ENCODE measurements at places on chromosomes 16 and 17.

DNA sequence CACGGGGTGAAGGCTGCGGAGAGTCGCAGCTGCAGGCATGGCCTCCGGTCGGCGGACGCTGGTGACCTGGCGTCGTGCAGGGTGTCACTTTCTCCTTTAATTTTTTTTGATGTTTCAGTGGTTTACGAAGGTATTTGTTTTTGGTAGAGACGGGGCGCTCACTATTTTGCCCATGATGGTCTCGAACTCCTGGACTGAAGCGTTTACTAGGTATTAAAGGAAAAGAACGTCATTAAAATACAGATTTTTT lies 17.1 kb downstream of the ZNF213 start:
- peak overlapping the region; percentile 73 for H3K4me3 ChIP-seq
- peaks cover 5% of the 10 kb centered on the region for H3K27me3 ChIP-seq
- H3K36me3 ChIP-seq: no peaks in the 10 kb centered on the region
- peak overlapping the region; percentile 88 for H3K27ac ChIP-seq

DNA sequence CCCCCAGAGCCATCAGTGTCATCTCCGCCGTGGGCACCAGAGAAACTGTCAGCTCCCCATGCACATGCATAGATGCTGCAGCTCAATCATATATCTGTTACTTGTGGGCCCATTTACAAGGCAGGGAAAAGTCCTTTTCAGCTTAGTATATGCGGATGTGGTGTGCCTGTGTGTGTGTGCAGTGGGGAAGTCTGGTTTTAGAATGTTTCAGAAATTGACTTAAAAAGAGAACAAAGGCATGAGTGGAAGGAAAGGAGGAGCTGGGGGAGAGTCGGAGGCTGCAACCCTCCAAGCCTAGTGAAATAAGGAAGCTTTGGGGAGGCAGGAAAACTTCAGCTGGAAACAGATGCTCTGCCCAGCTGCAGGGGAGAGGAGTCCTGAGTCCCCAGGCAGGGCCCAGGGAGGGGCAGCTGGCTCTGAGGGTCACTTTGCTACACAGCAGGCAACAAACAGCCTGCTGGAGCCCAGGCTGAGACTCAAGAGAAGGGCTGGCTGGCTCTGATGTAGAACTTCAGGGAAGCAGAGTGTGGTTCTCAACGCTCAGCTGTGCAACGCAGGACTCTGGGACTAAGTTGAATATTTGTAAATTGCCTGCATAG lies 11.1 kb upstream of the CD300LD start:
- H3K36me3 ChIP-seq: no peaks in the 10 kb centered on the region
- DNase-seq: no peak
- H3K4me3 ChIP-seq: peak overlapping the region; percentile 33
- H3K27ac ChIP-seq: peak overlapping the region; percentile 50
- H3K4me1 ChIP-seq: peaks cover 29% of the 10 kb centered on the region

- no peaks in the 10 kb centered on the region for H3K4me1 ChIP-seq
- peaks cover 7% of the 10 kb centered on the region for H3K27me3 ChIP-seq
- H3K27ac ChIP-seq: no peak overlapping the region
- no peaks in the 10 kb centered on the region for H3K36me3 ChIP-seq
These were observed 33.1 kb downstream of the NECAB2 start for GRCh38 chr16:84000989-84001642.

DNA sequence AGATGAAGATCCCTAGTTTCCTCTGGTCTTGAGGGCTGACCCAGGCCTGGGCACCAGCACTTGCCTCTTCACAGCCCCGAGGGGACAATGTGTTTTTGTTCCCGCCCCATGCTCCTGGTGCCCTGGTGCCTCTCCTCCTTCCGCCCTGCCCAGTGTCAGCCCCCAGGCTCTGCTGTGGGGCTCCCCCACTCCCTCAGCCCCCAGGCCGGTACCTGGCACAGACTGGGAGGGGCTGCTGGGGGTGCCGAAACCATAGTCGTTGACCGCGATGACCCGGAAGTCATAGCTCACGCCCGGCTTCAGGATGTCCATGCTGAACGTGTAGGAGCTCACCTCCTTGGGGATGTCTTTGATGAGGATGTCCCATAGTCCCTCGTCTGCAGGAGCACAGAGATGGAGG lies 40.5 kb upstream of the CDC42EP4 start:
- no peak overlapping the region for H3K27ac ChIP-seq
- no peaks in the 10 kb centered on the region for H3K4me1 ChIP-seq
- H3K27me3 ChIP-seq: no peaks in the 10 kb centered on the region
- H3K36me3 ChIP-seq: no peaks in the 10 kb centered on the region
- no peak for DNase-seq

GRCh38 chr17:32493571-32493970 lies 6.8 kb downstream of the CDK5R1 start:
- DNase-seq: no peak
- H3K4me3 ChIP-seq: no peak overlapping the region
- H3K27me3 ChIP-seq: no peaks in the 10 kb centered on the region

- H3K27ac ChIP-seq: no peak overlapping the region
- no peak for DNase-seq
These were observed 30.1 kb upstream of the GAA start for GRCh38 chr17:80071116-80071841.

- peak overlapping the region; percentile 84 for H3K27ac ChIP-seq
- peaks cover 2% of the 10 kb centered on the region for H3K36me3 ChIP-seq
- DNase-seq: no peak
These were observed 52.8 kb upstream of the TOB1 start for GRCh38 chr17:50918933-50919296.

DNA sequence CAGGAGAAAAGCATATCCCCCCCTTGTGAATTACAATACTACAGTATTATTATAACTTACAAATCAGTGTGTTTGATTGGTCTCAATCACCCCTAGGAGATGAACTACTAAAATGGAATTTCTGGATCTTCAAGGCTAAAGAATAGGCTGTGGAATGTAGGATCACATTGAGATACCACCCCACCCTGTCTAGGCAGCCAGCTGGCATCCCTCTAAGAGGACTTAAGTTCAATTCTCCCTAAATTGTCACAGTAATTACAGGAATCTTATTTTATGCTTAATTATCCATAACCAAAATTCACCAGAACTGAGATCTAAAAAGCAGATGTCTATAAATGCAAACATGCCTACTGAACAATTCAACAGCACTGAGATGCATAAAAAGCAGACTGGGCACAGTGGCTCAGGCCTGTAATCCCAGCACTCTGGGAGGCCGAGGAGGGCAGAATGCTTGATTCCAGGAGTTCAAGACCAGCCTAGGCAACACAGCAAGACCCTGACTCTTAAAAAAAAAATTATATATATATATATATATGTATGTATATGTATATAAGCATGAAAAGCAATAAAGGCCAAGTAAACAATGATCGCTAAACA lies 12.0 kb downstream of the AP1G1 start:
- H3K4me1 ChIP-seq: peaks cover 34% of the 10 kb centered on the region
- H3K36me3 ChIP-seq: peaks cover 30% of the 10 kb centered on the region
- DNase-seq: no peak
- H3K27me3 ChIP-seq: no peaks in the 10 kb centered on the region
- no peak overlapping the region for H3K27ac ChIP-seq

DNA sequence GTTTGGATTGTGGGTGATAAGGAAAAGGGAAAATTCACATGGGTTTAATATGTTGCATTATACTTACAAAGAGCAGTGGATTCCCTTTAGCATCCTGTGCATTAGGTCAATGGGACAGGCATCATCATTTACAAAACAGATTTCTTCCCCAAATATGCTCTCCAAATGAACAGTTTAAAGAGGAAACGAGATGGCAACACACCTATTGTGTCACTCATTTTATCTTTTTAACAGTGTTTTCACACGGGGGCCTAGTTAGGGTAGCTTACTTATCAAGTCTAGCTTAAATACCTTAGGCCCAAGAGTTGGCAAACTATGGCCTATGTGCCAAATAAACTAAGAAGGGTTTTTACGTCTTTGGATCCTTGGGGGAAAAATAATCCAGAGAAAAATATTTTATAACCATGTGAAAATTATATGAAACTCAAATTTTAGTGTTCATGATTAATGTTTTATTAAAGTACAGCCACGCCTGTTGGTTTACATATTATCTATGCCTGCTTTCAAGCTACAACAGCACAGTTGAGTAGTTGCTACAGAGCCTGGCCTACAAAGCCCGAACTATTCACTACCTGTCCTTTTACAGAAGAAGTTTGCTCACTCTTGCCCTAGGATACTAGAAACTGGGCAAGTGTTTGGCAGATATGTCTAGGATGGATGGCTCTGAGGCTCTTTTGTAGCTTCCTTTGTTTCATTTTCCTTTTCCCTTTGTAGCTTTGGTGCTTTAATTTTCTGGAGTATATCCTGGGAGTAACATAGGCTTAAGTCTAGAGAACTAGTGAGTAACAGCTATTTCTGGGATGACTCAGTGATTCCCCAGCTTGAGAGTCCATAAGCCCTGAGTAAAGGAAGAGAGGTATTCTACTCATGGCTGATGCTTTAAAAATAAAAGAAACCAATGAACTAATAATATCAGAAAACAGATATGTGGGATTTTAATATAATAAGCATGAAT lies 12.4 kb downstream of the NUP93 start:
- no peak overlapping the region for H3K4me3 ChIP-seq
- no peak overlapping the region for H3K27ac ChIP-seq
- H3K4me1 ChIP-seq: peaks cover 12% of the 10 kb centered on the region

DNA sequence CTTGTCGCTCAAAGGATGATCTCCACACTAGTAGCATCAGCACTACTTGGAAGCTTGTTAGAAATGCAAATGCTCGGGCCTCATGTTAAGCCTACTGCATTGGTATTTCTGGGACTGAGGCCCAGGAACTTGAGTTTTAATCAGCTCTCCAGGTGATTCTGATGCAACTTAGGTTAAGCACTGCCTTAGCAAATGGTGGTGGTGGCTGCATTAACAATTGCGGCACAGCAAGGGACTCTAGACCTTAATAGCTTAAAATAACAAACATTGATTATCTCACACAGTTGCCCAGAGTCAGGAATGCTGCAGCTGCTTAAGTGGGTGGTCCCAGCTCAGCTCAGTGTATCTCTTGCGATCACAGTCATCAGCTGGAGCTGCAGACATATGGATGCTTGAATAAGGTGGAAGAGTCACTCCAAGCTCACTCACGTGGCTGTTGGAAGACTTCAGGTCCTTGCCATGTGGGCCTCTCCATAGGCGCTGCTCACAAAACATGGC lies 25.8 kb downstream of the HS3ST3A1 start:
- no peak overlapping the region for H3K27ac ChIP-seq
- peaks cover 2% of the 10 kb centered on the region for H3K27me3 ChIP-seq
- H3K36me3 ChIP-seq: no peaks in the 10 kb centered on the region
- no peaks in the 10 kb centered on the region for H3K4me1 ChIP-seq
- no peak overlapping the region for H3K4me3 ChIP-seq

GRCh38 chr16:649631-650030 lies 466 bp downstream of the WDR90 start:
- H3K36me3 ChIP-seq: no peaks in the 10 kb centered on the region
- H3K4me1 ChIP-seq: peaks cover 3% of the 10 kb centered on the region
- H3K27me3 ChIP-seq: no peaks in the 10 kb centered on the region
- no peak for DNase-seq

- H3K27me3 ChIP-seq: no peaks in the 10 kb centered on the region
- H3K27ac ChIP-seq: no peak overlapping the region
- no peak for DNase-seq
- peaks cover 16% of the 10 kb centered on the region for H3K36me3 ChIP-seq
- no peaks in the 10 kb centered on the region for H3K4me1 ChIP-seq
These were observed 37.6 kb downstream of the NME2 start for GRCh38 chr17:51203838-51204237.

DNA sequence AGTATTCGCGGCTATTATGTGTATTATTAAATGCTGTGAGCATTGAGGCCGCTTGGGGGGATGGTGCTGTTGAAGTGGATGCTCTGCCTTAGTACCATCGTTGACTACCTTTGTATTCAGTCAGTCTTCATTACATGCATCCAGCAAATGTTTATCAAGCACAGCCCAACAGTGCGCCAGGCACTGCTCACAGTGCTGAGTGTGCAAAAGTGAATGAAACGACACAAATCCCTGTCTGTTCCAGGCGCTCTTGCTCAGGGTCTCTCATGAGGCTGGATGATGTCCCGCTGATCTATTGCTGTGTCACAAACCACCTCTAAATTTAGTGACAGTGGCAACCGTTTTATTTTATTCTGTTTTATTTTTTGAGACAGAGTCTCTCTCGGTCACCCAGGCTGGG lies 53.8 kb downstream of the OTOA start:
- no peaks in the 10 kb centered on the region for H3K27me3 ChIP-seq
- H3K4me3 ChIP-seq: no peak overlapping the region
- DNase-seq: no peak
- no peak overlapping the region for H3K27ac ChIP-seq
- no peaks in the 10 kb centered on the region for H3K36me3 ChIP-seq

GRCh38 chr17:2723505-2723996 lies 12.0 kb upstream of the CLUH start:
- peaks cover 21% of the 10 kb centered on the region for H3K27me3 ChIP-seq
- peak overlapping the region; percentile 37 for H3K4me3 ChIP-seq
- no peak overlapping the region for H3K27ac ChIP-seq
- H3K36me3 ChIP-seq: no peaks in the 10 kb centered on the region
- peaks cover 5% of the 10 kb centered on the region for H3K4me1 ChIP-seq

- no peaks in the 10 kb centered on the region for H3K36me3 ChIP-seq
- no peak overlapping the region for H3K27ac ChIP-seq
- no peak overlapping the region for H3K4me3 ChIP-seq
- H3K4me1 ChIP-seq: no peaks in the 10 kb centered on the region
These were observed 148.5 kb downstream of the CEP112 start for GRCh38 chr17:66043419-66043818.

GRCh38 chr17:32486111-32486700 lies 587 bp upstream of the CDK5R1 start:
- peaks cover 34% of the 10 kb centered on the region for H3K4me1 ChIP-seq
- peaks cover 24% of the 10 kb centered on the region for H3K36me3 ChIP-seq
- H3K27ac ChIP-seq: peak overlapping the region; percentile 39

Measured in activated naive CD8-positive, alpha-beta T cell treated with anti-CD3 and anti-CD28 coated beads, Interleukin-2, amount 10 ng/mL, durations not matched to agents 7 days and 5 days (primary cell).